ENCODE measurements at places on chromosomes 16 and 17.

GRCh38 chr17:17567631-17568030 lies 23.9 kb downstream of the PEMT start:
- no peak for DNase-seq

DNA sequence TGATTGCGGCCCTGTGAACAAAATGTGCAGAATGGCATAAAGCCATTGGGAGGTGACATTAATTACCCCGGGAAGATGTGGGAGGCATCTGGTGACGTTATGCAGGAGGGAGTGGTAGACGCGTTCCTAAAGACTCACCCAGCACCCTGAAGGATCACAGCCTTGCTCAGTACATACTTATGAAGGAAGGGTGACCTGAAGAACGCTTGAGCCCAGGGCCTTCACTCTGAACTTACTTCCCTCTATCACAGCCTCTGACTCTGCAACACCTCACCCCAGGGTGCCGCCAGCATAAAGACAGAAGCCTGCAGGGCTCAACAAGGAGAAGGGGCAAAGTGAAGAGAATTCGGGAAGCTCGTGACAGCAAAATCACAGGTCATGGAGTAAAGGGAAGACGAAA lies 9.4 kb downstream of the MFSD6L start:
- DNase-seq = no peak

DNA sequence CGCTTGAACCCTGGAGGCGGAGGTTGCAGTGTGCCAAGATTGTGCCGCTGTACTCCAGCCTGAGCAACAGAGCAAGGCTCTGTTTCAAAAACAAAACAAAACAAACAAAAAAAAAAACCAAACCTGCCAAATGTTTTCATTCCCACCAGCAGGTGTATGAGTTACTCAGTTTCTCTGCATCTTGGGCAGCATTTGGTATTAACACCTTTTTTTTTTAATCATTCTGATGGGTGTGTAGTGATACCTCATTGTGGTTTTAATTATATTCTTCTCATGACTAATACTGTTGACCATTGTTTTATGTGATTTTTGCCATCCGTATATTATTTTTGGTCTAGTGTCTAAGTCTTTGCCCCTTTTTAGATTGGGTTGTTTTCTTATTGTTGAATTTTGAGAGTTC lies 15.3 kb downstream of the NFATC3 start:
- no peak for DNase-seq

DNA sequence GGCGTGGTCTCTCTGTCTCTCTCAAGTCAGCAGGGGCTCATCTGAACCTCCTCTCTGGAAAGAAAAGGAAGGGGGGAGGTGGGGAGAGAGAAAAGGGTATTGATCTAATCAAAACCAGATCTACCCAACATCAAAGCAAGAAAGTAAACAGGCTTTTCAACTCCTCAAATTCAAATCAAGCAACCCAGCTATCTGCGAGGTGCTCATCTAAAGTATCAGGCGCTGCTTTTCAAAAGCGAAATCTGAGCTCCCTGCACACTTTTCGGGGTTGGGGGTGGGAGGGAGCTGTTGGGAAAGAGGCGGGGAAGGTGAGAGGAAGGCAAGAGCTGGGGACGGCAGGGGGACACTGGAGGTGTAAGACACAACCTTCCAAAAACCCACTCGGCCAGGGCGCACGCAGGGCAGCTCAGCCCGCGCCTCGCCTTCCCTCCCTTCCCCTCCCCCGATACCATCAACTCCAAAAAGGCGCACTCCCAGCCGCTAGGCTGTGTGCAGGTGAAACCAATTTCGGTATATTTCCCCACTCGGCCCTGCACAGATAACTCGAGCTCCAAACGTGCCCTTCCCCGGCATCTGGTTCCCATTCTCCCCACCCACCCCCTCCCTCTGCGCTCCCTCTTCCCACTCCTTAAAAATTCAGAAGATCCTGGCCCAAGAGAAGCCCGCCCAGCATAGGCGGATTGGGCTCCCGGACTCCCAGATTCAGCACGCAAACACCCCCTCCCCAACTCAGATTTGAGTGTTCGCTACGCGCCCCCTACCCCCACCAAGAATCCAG lies 2.6 kb downstream of the AXIN2 start:
- DNase-seq = no peak

- no peak for DNase-seq
Observed at GRCh38 chr16:57204675-57205074, 18.5 kb downstream of the RSPRY1 start.

GRCh38 chr16:47096297-47096696 lies 47.4 kb downstream of the NETO2 start:
- no peak for DNase-seq

GRCh38 chr17:62705156-62705777 lies 77.8 kb downstream of the MRC2 start:
- no peak for DNase-seq

GRCh38 chr17:74512624-74513091 lies 18.6 kb downstream of the CD300LB start:
- DNase-seq = peak; percentile 22

DNA sequence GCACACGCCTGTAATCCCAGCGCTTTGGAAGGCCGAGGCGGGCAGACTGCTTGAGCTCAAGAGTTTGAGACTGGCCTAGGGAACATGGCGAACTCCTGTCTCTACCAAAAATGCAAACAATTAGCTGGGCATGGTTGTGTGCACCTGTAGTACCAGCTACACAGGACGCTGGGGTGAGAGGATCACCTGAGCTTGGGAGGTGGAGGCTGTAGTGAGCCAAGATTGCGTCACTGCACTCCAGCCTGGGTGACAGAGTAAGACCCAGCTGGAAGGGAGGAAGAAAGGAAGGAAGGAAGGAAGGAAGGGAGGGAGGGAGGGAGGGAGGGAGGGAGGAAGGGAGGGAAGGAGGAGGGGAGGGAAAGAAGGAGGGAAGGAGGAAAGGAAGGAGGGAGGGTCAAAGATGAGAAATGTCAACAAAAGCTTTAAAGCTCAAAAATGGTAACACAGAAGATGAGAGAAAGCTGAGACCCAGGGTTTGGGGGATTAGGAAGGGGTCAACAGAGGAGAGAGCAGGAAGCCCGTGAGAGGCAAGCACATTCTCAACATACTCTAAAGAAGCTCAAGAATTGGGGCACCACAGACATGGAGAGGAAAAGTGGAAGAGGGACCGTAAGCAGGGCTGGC lies 5.0 kb upstream of the KRT19 start:
- no peak for DNase-seq

- no peak for DNase-seq
Observed at GRCh38 chr17:43477832-43478634, 5.7 kb upstream of the DHX8 start.

- no peak for DNase-seq
Observed at GRCh38 chr16:87828907-87829621, 40.2 kb downstream of the SLC7A5 start.

- peak; percentile 52 for DNase-seq
Observed at GRCh38 chr17:81481073-81481799, 31.4 kb downstream of the ACTG1 start.

GRCh38 chr17:57925361-57925990 lies 29.7 kb downstream of the CUEDC1 start:
- no peak for DNase-seq

GRCh38 chr17:36542755-36543154 lies 2.0 kb upstream of the GGNBP2 start:
- no peak for DNase-seq

DNA sequence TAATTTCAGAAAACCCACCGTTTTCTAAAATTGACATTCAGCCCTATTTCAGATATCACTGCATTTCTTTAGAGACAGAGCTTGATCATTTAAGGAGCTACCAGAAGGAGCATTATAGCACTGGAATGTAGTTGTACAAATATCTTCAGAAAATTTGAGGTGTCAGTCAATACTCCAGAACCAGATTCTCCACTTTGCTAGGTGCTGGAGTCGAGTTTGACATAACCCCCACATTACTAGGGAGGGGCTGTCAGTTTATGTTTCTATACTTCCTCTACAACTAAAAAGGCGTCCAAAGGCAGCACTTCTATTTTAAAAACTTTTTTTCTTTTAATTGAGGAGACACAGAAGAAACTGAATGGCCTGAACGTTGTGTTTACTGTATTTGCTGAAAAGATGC lies 892 bp upstream of the KIAA0513 start:
- no peak for DNase-seq

GRCh38 chr16:13193721-13194120 lies 292.3 kb downstream of the SHISA9 start:
- DNase-seq = no peak

GRCh38 chr16:23968176-23968575 lies 132.4 kb downstream of the PRKCB start:
- no peak for DNase-seq

DNA sequence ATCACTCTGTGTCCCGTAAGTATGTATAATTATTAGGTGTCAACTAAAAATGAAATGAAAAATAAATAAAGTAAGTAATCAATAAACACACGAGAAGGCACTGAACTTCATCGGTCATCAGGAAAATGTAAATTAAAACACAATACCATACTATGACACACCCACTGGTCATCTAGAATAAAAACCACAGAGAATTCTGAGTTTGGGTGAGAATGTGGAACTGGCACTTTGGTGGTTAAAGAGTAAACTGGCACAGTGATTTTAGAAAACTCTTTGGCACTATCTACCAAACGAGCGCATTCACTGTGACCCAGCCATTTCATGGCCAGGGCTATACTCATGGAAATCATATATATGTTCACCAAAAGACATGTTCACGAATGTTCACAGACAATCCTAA lies 98.2 kb downstream of the HS3ST3A1 start:
- DNase-seq = no peak

- DNase-seq = no peak
Observed at GRCh38 chr17:27649929-27650328, 18.9 kb downstream of the LGALS9 start.
